ENCODE measurements at places on chromosomes 13 and 19. TPM values are rescaled to one million over a fixed set of nuclear protein-coding genes. Genes with fewer than 3 reads are reported as not detected.

ZNF544 gene
- 7.2 TPM for total RNA-seq

- DNase-seq: peak; percentile 98
- H3K27ac ChIP-seq: peak within 1 kb of the TSS; percentile 93
- peaks cover 5% of the 10 kb centered on the region for H3K36me3 ChIP-seq
- H3K4me1 ChIP-seq: peaks cover 24% of the 10 kb centered on the region
- H3K27me3 ChIP-seq: no peaks in the 10 kb centered on the region
Observed at GRCh38 chr13:19958155-19959111, at the start of gene ZMYM2. Gene ZMYM2, plus strand, starts transcription at chr13:19958727. Its CDS starts 34,346 bp downstream, at chr13:19993073.

- no peaks in the 10 kb centered on the region for H3K27me3 ChIP-seq
- DNase-seq: no peak
- peaks cover 3% of the 10 kb centered on the region for H3K36me3 ChIP-seq
- no peak overlapping the region for H3K4me3 ChIP-seq
- H3K27ac ChIP-seq: no peak overlapping the region
Observed at GRCh38 chr13:97263160-97263559, 41.0 kb downstream of the MBNL2 start.

- no peaks in the 10 kb centered on the region for H3K4me1 ChIP-seq
- no peak for DNase-seq
- H3K4me3 ChIP-seq: no peak overlapping the region
- no peaks in the 10 kb centered on the region for H3K36me3 ChIP-seq
- H3K27ac ChIP-seq: no peak overlapping the region
- H3K27me3 ChIP-seq: peaks cover 19% of the 10 kb centered on the region
Observed at GRCh38 chr19:29287061-29287460, 74.1 kb upstream of the UQCRFS1 start.

RASIP1 gene
- total RNA-seq: 0.56 TPM

DNA sequence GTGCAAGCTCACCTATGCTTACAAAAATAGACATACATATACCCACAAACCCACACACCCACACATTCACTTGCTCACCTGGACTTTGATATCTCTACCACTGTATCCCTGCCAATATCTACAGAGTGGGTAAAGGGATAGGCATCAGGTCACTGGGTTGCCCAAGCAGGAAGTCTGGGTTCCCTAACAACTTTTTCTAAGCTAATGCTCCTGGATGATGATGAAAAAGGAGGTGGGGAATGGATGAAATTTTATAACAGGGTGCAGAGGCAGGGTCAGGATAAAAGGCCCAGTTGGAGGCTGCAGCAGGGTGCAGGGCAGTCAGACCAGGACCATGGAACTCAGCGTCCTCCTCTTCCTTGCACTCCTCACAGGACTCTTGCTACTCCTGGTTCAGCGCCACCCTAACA is at the start of gene CYP2B6:
TSS of gene CYP2B6 (plus strand) at position 311 of the 410 bp plus-strand sequence. CDS start at position 335, 24 bp downstream.
- no peak within 1 kb of the TSS for H3K4me3 ChIP-seq
- no peak within 1 kb of the TSS for H3K27ac ChIP-seq
- no peak for DNase-seq
- no peaks in the 10 kb centered on the region for H3K36me3 ChIP-seq
- no peaks in the 10 kb centered on the region for H3K27me3 ChIP-seq

- no peaks in the 10 kb centered on the region for H3K4me1 ChIP-seq
- H3K27ac ChIP-seq: no peak overlapping the region
- no peaks in the 10 kb centered on the region for H3K36me3 ChIP-seq
- no peak overlapping the region for H3K4me3 ChIP-seq
Observed at GRCh38 chr13:85512421-85512820, 286.8 kb downstream of the SLITRK6 start.

FRY gene
- total RNA-seq: 18.4 TPM

GRCh38 chr19:55461974-55462626 is 658 bp upstream of the ISOC2 start:
- no peaks in the 10 kb centered on the region for H3K36me3 ChIP-seq
- peaks cover 19% of the 10 kb centered on the region for H3K4me1 ChIP-seq
- DNase-seq: no peak
- peak overlapping the region; percentile 25 for H3K27ac ChIP-seq
- H3K27me3 ChIP-seq: no peaks in the 10 kb centered on the region
- H3K4me3 ChIP-seq: peak overlapping the region; percentile 83

ZNF253 gene
- total RNA-seq: 5.2 TPM

DNA sequence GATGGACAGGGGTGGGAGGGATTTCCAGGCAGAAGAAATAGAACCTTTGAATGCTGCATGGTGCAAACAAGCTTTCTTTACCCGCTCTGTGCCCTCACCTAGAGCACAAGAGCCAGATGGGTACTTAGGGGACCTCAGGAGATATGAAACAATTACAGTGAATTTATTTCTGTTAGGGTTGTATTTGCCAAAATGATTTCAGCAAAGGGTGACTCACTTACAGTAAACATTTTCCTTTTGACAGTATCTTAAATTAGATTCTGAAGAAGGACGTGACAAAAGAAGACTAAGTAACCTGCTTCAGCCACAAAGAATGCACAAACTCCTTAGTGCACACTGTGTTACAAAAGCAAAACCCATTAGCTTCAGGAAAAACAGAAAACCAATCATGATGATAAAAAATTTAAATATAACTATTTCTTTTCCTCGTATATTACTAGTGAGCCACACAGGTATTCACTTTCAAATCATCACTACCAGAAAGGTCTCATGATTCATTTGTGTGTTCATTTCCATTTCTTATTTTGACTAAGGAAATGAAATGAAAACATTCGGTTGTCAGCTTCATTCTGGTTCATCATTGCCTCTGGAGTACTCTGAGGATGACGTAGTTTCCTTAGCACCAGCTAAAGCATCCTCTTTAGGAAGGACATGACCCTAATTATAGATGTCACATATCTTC is 158.8 kb downstream of the NHLRC3 start:
- H3K4me1 ChIP-seq: no peaks in the 10 kb centered on the region
- no peak overlapping the region for H3K4me3 ChIP-seq
- no peak for DNase-seq
- H3K27me3 ChIP-seq: no peaks in the 10 kb centered on the region
- no peak overlapping the region for H3K27ac ChIP-seq

DNA sequence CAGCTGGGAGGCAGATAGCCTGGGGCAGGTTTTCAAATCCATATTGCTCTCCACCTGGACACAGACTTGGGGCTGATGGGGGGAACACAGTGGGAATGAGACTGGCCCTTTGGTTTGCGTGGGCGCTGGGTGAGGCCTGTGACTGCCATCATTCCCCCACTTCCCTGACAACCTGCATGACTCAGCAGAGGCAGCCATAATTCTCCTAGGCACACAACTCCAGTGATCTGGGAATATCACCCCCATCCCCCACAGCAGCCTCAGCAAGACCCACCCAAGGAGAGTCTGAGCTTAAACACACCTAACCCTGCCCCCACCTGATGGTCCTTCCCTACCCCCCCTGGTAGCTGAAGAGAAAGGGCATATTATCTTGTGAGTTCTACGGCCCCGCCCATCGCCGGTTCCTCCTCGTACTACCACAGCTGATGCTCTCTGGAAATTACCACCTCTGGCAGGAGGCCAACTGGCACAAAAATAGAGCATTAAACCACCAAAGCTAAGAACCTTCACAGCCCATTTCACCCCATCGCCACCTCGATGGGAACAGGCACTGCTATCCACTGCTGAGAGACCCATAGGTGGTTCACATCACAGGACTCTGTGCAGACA is 71.0 kb downstream of the RNF17 start:
- no peaks in the 10 kb centered on the region for H3K4me1 ChIP-seq
- DNase-seq: no peak
- no peaks in the 10 kb centered on the region for H3K27me3 ChIP-seq
- H3K36me3 ChIP-seq: no peaks in the 10 kb centered on the region
- no peak overlapping the region for H3K27ac ChIP-seq

DNA sequence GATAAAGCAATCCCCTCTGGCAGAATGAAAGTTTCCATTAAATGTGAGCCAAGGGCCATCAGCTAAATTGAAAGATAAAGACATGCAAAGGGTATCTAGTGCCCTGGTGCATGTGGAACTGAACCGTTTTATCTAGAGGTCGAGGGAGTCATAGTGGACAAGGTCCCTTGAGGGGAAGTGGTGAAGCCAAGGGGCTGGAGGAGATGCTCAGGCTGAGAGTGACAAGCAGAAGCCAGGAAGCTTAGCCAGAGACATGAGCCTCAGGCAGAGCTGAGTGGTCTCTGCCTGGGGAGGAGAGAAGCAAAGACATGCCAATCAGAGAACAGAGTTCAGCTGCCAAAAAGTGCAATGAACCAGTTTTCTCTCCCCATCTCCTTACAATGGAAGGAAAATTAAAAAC is 68.1 kb upstream of the SLC10A2 start:
- no peaks in the 10 kb centered on the region for H3K27me3 ChIP-seq
- no peaks in the 10 kb centered on the region for H3K4me1 ChIP-seq
- no peak overlapping the region for H3K27ac ChIP-seq
- H3K36me3 ChIP-seq: no peaks in the 10 kb centered on the region
- no peak overlapping the region for H3K4me3 ChIP-seq

DNA sequence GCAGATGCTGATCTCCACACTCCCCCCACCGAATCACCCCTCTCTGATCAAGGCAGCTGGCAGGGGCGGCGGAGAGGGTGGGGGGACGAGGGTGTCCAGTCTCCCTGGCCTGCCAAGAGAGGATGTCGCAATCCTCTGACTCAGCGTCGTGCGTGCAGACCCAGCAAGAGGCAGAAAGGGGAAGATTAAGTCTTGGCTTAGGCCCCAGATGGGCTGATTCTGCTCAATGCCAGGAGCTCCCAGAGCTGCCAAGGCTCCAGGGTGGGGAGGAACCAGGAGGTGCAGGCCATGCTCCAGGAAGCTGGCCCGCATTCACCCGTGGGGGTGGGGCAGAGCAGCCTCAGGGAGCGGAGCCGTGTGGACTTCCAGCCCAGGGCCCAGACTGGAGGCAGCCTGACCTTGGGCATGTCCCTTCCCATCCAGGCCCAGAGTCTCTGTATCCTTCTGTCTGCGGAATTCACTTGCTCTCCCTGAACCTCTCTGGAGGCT is 6.6 kb upstream of the BCL3 start:
- H3K36me3 ChIP-seq: no peaks in the 10 kb centered on the region
- H3K4me1 ChIP-seq: peaks cover 26% of the 10 kb centered on the region
- H3K27me3 ChIP-seq: no peaks in the 10 kb centered on the region
- H3K27ac ChIP-seq: no peak overlapping the region

CYP2F1 gene
- total RNA-seq: 0.96 TPM

GAPDHS gene
- total RNA-seq: not detected

DNA sequence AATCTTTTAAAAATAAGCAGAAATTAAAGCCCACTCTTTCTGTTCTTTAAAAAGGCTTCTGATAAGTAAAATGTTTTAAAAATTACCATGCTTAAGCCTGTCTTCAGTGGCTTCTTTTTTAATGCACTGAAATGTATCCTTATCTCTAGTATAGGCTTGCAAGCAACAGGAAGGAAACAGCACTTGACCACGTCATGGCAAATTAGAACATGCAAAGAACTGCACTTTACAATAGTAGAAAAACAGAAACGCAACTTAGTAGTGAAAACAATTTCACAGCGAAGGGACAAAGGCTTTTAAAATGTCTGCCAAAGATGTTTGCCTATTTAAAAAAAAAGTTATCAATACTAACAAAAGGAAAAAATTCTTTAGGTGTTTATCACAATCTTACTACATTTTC is 36.3 kb downstream of the ELF1 start:
- DNase-seq: no peak
- peaks cover 26% of the 10 kb centered on the region for H3K4me1 ChIP-seq
- H3K4me3 ChIP-seq: peak overlapping the region; percentile 71
- peak overlapping the region; percentile 91 for H3K27ac ChIP-seq

DNA sequence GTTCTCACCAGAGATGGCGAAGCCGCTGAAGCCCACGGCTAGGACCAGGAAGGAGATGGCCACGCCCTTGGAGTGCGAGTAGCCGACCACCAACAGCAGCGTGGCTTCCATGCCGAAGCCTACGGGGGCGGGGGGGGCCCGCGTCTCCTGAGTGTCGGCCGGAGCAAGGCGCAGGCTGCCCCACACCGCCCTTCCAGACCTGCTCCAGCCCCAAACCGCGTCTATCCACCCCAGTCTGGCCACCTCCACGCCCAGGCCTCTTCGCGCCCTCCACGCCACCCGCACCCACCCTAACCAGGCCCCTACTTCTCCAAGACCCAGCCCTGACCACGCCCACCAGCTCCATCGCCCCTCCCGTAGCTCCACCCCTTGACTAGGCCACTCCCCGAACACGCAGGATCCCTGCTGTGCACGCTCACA is 6.2 kb downstream of the GFY start:
- peak; percentile 68 for DNase-seq
- no peaks in the 10 kb centered on the region for H3K36me3 ChIP-seq
- H3K4me1 ChIP-seq: peaks cover 55% of the 10 kb centered on the region
- H3K27ac ChIP-seq: no peak overlapping the region
- no peak overlapping the region for H3K4me3 ChIP-seq

DNA sequence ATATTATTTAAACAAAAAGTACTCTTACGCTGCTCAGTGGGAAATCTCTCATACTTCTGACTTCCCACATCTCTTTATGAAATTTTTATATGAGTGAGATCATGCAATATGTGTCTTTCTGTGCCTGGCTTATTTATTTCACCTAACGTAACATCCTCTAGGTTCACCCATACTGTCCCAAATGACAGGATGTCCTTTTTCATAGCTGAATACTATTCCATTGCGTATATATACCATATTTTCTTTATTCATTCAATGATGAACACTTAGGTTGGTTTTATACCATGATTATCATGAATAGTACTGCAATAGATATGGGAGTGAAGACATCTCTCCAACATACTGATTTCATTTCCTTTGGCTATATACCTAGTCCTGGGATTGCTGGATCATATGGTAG is 57.8 kb upstream of the TPP2 start:
- no peaks in the 10 kb centered on the region for H3K4me1 ChIP-seq
- no peak overlapping the region for H3K4me3 ChIP-seq
- no peak overlapping the region for H3K27ac ChIP-seq
- no peaks in the 10 kb centered on the region for H3K27me3 ChIP-seq
- no peaks in the 10 kb centered on the region for H3K36me3 ChIP-seq
- DNase-seq: no peak

GRCh38 chr13:67285611-67286010 is 55.5 kb upstream of the PCDH9 start:
- no peak overlapping the region for H3K4me3 ChIP-seq
- no peaks in the 10 kb centered on the region for H3K36me3 ChIP-seq
- no peaks in the 10 kb centered on the region for H3K4me1 ChIP-seq
- H3K27ac ChIP-seq: no peak overlapping the region
- DNase-seq: no peak

MISP gene
- total RNA-seq: not detected

DNA sequence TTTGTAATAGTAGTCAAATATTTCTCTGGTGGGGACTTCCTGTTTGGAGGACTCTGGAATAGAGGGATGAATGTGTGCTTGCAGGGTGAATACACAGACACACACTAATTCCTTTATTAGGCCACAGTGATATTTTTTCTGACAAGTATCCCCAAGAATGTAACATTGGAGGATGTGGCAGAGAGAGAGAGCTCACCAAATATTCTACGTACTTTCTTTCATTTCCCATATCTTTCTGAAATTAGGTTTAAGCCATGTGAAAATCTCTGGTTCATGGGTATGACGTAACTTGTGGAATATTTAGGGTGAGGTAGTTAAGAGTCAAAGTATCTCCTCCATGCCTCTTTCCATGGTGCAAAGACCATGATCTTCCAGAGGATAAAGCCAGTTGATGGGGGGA is 463.4 kb downstream of the DIAPH3 start:
- H3K36me3 ChIP-seq: no peaks in the 10 kb centered on the region
- H3K4me1 ChIP-seq: no peaks in the 10 kb centered on the region
- no peak overlapping the region for H3K4me3 ChIP-seq
- H3K27ac ChIP-seq: no peak overlapping the region
- DNase-seq: no peak
- H3K27me3 ChIP-seq: no peaks in the 10 kb centered on the region

PDE4C gene
- total RNA-seq: not detected
